ENCODE measurements at places on chromosomes 7 and 10. TPM values are rescaled to one million over a fixed set of nuclear protein-coding genes. Genes with fewer than 3 reads are reported as not detected.
A peak's percentile ranks its signal among the peaks of the same experiment; 100 is the strongest.

Gene ASZ1
- total RNA-seq = not detected

Gene KCND2
- total RNA-seq = not detected

Gene CPA2
- not detected for total RNA-seq

Gene CCDC172
- not detected for total RNA-seq

Gene ACSM6
- not detected for total RNA-seq

Gene NME8
- total RNA-seq = not detected

Gene ANXA8L1
- total RNA-seq = not detected

Gene ENTPD1
- total RNA-seq = 1.6 TPM

Gene UPK3BL2
- 46.0 TPM for total RNA-seq

Gene SPDYE2
- 0.20 TPM for total RNA-seq

- no peak for DNase-seq
Observed at GRCh38 chr10:5603091-5603847, 63.1 kb downstream of the ASB13 start.

DNA sequence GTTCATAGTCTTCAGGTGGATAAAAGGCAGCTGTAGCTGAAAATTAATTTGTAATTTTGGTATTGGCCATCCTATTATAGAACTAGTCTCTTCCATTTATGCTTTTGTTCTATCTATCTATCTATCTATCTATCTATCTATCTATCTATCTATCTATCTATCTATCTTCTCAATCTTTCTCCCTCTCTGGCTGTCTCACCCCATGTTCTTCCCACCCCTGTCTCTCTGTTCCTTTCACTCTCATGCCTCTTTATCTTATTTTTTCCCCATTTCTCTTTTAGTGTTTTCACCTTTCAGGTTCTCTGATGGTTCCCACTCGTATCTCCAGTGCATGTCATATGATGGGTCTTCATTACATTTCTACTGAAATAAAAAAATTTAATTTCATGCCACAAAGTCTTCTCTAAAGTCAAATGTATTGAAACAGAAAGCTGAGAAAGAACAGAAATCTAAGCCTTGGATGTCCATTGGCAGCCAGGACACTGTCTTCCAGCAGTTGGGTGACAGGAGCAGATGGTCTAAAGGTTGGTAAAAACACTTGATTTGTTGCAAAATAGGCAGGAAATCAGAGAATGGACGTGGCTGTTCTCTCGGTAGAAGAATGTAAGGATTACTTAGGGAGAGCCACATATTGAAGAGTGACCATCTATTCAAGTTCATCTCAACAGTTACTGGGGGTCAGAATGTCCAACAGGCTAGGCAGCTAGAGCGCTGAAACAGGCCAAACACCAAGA is 127.0 kb downstream of the RELN start:
- DNase-seq = no peak

DNA sequence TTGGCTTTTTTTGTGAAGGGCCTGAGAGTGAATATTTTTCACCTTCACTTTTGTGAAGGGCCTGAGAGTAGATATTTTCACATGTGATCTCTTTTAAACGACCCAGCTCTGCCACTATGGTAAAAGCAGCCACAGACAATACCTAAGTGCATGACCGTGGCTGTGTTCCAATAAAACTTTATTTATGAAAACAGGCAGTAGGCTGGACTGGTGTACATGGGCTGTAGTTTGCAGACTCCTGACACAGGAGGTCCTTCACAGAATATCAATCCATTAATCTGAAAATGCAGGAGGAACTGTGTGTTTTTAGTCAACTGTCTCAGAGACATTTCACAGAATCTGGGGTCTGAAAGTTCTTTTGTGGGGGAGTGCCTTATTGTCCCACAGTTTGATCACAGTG is 186.9 kb downstream of the PRKCQ start:
- DNase-seq = no peak

- no peak for DNase-seq
Observed at GRCh38 chr7:116810267-116811116, 51.9 kb upstream of the CAPZA2 start.

DNA sequence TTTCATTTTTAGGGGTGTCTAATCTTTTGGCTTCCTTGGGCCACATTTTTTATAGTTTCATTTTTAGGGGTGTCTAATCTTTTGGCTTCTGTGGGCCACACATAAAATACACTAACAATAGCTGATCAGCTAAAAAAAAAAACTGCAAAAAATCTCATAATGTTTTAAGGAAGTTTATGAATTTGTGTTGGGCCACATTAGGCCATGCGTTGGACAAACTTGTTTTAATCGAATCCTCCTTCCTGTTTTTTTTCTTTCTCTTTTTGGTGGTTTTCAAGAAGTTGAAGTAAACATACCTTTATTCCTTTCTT is 37.4 kb downstream of the ZNRF2 start:
- DNase-seq = no peak

DNA sequence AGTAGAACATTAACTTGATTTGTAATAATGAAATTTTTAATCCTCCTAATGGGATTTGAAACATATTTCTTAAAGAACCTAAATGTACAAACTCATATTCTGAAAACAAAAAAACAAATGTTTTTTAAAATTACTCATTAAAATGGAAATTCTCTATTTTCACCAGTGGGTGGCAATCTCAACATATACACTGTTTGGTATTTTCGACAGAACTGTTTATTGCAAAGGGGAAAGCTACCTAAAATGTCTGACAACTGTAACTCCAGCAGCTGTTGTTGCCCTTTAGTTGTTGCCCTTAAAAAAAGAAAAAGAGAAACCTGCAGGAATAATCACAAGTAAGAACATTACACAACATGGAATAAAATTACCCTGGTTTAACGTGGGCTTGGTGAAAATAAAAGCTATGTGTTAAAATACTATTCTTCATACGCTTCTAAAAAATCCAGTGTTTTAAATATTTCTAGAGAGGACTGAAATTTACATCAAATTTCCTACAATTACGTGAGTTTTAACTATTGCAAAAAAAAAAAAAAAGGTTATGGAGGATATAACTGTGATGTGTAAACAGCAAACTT is 54.5 kb downstream of the COL1A2 start:
- peak; percentile 21 for DNase-seq

DNA sequence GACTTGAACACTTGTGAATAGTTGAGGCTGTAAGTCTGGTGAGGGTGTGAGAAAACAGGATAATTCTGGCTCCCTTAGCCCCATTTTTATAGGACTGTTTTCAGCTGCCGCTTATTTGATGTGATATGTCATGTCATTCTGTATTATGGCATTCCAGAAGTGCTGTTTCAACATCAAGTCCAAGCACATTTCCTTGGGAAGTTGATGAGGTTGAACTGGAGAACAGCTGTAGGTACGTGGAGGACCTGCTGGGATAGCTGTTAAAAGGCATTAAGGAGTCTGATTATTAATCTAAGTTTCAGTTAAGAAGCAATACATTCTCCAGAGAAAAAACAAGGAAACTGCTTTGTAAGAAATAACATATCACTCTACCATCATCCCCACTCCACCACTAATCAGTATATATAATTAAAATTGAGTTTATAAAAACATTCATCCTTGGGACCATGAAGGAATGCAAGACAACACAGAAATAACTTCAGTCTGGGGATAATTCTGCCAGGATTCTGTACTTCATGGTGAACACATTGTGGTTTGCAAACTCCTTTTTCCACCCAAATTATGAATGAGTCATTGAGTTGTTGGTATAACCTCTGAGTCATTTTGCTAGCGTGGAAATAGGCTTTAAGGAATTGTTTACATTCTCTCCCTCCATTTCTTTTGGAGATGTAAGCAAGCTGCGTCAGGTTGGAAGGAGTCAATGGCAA is 39.9 kb upstream of the TMEM229A start:
- no peak for DNase-seq

GRCh38 chr7:77894574-77895091 is 96.1 kb downstream of the PHTF2 start:
- no peak for DNase-seq

GRCh38 chr7:25750744-25751508 is 401.1 kb upstream of the NFE2L3 start:
- DNase-seq = no peak

GRCh38 chr7:107773027-107773426 is 29.1 kb downstream of the CBLL1 start:
- DNase-seq = no peak

GRCh38 chr10:24603333-24603732 is 120.4 kb downstream of the ARHGAP21 start:
- no peak for DNase-seq

DNA sequence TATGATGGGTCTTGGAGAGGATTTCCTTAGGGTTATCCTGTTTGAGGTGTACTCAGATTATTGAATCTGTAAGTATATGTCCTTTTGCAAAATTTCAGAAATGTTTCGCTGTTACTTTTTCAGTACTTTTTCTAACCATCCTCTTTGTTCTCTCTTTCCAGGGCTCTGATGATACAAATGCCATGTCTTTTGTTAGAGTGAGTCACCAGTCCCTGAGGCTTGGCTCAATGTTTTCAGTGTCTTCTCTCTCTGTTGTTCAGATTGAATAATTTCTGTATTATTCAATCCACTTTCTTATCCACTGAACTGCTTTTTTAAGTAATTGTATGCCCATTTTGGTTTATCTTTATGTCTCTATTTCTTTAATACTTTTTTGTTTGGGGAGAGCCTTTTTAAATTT is 449.4 kb downstream of the TNS3 start:
- no peak for DNase-seq

GRCh38 chr10:17059197-17059688 is 70.4 kb downstream of the CUBN start:
- no peak for DNase-seq

DNA sequence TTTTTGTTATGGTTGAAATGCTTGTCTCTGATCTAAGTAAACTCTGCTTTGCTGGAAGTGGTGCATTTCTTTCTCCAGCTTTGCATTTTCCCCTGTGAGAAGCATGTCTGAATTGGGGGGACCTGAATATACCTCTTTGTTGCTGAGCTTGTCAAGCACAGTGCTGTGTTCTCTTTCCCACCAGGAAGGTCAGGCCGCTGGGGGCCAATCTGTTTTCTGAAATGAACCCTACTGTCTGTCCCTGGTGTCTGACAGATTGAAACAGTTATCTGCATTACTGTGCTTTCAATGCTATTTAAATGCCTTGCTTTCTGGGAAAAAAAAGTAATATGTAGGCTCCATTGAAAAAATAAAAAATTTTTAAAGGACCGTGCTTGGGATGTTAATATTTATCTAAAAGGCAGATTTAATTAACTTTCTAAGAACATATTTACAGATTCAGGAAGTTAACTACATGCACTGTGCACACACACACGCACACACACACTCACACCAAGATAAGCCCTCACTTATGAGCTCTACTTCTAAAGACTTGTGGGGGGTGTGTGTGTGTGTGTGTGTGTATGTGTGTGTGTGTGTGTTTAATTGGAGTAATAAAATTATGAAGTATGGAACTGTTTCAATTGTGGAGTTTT is 127.0 kb upstream of the FZD1 start:
- DNase-seq = no peak

GRCh38 chr10:104337985-104338735 is at the start of gene ITPRIP:
ITPRIP (minus strand) TSS chr10:104338465; CDS start chr10:104316051, 22,414 bp downstream.
- DNase-seq = peak; percentile 84

DNA sequence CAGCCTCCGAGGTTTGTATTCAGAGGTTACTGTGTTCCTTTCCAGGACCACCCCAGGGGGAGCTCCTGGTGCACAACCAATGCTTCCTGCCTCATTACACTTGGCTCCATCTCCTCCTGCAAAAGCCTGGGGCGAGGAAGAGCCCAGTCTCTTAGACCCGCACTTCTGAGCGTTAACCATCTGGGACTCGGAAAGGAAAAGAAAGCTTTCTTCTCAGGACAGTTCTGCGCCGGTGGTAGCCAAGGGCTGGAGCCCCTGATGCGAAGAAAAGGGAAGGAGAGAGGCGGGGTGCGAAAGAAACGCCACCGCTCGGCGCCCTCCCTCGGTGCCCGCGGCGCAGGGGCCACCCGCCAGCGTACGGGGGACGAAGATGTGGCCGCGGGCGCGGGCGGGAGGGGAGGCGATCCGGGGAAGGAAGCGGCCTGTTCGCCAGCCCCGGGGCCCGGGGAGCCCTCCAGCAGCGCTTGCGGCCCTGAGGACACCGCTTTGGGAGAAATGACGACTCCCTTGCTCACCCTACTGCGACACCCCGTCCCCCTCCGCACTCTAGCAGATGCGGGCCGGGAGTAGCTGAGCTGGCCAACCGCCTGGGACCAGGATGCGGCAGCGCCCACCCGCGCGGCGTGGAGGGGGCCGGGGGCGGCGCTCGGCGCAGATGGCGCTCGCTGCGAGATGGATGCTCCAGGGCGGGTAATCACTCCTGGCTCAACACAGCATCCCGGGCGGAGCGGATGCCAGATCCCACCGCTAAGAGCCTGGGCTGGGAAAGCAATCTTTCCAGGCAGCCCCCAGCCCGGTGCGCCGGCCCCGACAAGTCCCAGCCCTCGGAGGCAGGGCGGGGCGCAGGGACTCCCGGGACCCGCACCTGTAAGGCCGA is 1.3 kb downstream of the NRCAM start:
- no peak for DNase-seq

DNA sequence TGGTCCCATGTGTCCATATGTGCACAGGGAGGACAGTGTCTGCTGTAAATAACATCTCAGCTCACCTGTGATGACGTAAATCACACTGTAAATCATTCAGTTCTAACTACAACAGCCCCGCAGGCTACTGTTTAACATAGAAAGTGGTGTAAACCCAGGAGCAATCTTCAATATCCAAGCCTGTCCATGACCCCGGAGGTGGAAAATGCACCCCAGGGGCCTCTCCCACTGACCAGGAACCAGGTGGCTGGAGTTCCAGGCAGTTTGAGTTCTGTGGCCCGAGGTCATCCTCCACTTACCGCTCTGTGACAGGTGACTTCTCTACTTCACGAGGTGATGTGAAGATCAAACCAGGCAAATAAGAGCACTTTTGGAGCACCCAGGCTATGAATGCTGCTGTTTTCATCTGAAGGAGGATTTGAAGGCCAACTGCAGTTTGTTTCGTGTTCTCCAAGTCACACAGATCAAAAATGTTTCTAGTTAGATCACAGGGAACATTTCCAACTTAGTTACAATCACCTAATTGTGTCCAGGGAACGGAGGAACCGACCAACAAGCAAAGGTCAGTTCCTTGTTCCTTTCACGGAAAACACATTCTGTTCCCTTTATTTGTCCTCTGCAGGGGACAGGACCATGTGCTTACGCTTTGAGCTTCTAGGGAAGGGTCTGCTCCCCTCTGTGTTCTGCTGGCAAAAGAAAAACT is 131.8 kb downstream of the WDR37 start:
- DNase-seq = no peak

- no peak for DNase-seq
Observed at GRCh38 chr7:26356929-26357798, 65.5 kb downstream of the SNX10 start.

DNA sequence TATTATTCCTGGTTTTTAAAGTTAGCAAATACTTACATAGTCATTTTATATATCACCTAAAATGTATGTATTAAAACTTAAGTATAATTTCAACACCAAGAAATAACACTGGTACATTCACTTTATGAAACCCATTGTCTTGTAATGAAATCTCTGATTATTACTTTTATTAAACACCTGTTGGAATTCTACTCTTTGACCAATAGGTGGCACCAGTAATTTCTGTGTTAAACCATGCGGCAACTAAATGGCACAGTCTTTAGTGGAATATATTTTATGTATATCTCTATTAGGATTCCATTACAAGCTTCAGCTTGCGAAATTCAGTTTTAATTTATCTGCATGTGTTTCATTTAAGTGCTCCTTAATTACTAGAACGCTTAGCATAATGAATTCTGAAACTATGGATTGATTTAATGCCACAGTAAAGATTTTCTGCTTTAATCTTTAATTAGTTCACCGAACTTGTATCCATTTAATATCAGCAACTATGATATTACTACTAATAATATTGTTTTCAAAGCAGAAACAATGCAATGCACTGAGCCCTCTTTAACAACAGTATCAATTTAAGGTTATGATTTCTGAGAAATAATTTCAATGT is 181.3 kb downstream of the MAGI2 start:
- DNase-seq = no peak

GRCh38 chr10:44801383-44802327 is 109.5 kb upstream of the TMEM72 start:
- no peak for DNase-seq

- no peak for DNase-seq
Observed at GRCh38 chr7:24216576-24217125, 67.3 kb upstream of the NPY start.
